ENCODE measurements at places on chromosomes 7 and 10.

GRCh38 chr7:138458576-138459412 is 1.3 kb upstream of the TRIM24 start:
- no peak for DNase-seq

DNA sequence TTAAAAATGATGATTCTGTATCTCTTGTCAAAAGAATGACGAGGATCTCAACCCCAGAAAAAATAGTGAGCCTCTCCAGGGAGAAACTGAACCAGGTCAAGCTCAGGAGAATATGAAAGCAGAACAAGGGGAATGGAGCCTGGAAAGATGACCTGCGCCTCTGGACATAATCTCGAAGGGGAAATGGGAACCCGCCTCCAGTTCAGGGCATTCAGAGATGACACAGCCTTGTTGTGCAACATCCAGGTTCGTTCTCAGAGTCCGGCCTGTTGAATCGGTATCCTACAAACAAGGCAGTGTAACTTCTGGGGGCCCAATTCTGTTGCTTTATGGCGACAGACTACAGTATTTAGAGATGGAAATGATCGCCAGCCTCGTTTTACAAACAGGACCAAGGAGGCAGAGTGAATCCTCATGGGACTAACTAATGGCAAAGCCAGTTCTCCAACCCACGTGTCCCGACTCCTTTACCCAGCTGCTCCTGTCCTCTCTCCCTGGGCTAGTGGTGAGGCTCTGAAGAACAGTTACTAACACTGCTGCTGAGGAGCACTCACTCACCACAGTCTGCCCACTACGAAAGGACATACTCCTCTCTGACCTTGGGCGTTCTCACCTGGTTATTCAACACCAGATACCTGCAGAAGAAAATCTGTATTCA is 67.6 kb downstream of the JAZF1 start:
- no peak for DNase-seq

GRCh38 chr10:5557040-5557721 is 32.4 kb downstream of the CALML3 start:
- DNase-seq: no peak

DNA sequence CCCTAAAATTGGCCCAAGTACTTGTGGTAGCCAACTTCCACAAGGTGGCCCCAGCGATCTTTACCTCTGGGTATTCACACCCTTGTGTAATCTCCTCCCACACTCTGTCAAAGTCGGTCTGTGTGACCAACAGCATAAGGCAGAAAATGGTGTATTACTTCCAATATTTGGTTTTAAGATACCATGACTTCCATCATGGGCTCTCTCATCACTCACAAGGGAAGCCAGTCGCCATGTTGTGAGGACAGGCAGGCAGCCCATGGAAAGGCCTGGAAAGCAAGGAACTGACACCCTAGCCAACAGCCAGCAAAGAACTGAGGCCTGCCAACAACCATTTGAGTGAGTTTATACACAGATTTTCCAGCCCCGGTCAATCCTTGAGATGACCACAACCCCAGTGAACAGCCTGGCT is 91.0 kb upstream of the KMT2E start:
- DNase-seq: peak; percentile 8

DNA sequence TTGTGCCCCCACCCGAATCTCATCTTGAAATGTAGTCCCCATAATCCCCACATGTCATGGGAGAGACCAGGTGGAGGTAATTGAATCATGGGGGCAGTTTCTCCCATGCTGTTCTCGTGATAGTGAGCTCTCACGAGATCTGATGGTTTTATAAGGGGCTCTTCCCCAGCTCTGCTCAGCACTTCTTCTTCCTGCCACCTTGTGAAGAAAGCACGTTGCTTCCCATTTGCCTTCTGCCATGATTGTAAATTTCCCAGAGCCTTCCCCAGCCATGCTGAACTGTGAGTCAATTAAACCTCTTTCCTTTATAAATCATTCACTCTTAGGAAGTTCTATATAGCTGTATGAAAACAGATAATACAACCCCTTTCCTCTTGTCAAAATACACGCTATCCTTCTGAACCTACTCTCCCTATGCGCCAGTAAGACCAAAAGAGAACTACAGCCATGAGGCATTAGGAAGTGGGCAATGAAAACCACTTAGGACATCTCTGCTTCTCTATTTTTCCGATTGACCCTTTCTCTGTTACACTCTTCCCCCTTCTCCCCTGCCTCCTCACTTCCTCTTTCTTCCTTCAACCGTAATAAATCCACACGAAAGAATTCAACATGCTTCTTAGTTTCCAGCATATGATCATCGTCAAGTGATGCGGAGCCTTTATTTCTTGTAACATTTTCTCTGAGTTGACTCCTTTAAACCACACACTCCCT is 101.2 kb upstream of the WDR11 start:
- DNase-seq: no peak

DNA sequence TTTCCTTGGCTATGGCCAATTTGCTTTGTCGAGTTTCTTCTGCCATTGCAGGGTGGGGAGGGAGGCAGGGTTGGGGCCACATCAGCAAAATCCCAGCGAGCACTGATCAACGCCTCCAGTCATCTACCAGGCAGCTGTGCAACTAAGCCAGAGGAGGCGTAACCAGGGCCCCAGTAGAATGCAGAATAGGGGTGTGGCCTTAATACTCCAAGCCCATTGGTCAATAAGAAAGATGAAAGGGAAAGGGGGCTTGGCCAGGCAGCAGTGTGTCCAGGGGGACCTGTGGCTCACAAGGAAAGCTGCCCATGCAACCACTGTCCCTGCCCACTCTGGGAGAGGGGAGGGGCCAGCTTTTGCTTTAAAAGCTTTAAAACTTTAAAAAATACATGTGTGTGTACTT is 21.5 kb upstream of the GGCT start:
- DNase-seq: no peak

GRCh38 chr7:79050603-79051002 is 402.9 kb downstream of the MAGI2 start:
- no peak for DNase-seq

GRCh38 chr7:89145801-89146200 is 350.3 kb upstream of the TEX47 start:
- DNase-seq: no peak

GRCh38 chr7:116087984-116088383 is 57.4 kb upstream of the TFEC start:
- DNase-seq: no peak

- no peak for DNase-seq
Measured at GRCh38 chr7:157248659-157249058, 88.1 kb upstream of the DNAJB6 start.

DNA sequence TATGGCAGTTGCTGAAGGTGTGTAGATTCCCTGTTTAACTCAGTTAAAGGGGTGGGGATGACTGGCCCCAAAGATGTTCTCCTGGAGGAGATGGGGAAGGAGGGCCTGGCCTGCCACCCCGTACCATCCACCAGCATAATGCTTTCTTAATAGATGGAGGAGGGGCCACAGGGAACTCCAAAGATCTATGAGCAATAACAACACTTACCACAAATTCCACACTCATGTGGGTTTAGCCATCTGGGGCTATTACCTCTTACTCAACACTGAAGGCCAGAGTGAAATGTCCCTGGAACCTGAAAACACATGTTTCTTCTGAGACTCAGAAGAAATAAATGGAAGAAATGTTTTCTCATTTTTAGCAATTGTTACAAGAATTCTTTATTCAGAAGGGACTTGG is 259.0 kb downstream of the CXCL12 start:
- DNase-seq: no peak

DNA sequence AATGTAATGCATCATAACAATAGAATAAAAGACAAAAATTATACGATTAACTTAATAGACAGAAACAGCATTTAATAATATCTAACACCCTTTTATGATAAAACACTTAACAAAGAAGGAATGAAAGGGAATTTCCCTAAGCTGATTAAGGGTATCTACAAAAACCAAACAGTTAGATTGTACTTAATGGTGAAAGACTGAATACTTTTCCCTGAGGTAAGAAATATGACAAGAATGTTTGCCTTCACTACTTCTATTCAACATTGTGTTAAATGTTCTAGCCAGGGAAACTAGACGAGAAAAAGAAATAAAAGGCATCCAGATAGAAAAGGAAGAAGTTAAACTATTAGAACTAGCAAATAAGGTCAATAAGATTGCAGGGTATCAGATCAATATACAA is 276.9 kb downstream of the BAMBI start:
- DNase-seq: no peak

DNA sequence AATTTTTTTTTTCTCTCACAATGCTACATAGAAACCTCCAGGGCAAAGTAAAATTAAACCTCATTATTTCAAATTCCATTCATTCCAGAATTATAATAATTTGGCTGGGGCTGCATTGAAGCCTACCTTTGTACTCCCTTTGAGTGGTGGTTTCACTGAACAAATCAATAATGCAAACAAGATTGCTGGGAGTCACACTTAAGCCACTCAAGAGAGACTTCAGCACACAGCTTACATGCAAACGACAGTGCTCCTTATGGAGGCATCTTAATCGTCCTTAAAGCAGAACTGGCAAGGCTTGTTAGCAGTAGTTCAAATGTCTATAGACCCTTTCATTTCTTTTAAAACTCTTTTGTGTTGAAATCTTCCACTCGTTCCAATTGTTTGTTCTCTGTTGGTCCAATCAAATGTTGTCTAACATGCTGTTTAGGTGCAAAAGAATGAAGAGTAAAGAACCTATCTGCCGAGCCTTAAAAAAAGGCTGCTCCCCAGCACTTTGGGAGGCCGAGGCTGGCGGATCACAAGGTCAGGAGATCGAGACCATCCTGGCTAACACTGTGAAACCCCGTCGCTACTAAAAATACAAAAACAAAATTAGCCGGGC is 294.9 kb downstream of the FGFR2 start:
- no peak for DNase-seq

GRCh38 chr10:110006358-110007160 is 1.2 kb upstream of the ADD3 start:
- no peak for DNase-seq

DNA sequence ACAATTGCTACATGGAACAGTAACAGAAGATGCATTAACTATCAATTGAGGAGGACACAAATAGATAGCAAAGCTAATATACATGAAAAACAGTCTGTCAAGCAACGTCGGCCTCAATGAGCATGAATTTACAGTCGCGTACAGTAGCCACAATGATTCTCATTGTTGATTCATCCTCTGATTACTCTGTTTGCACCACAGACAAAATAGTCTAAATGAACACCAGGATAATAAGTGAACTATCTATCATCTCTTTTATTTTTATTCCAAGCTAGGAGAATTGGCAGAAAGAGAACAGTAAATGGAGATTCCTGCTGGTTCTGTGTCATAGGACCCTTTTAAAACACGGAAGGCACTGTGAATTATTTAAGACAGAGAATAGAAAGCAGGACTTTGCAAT is 108.5 kb downstream of the EVX1 start:
- DNase-seq: no peak

DNA sequence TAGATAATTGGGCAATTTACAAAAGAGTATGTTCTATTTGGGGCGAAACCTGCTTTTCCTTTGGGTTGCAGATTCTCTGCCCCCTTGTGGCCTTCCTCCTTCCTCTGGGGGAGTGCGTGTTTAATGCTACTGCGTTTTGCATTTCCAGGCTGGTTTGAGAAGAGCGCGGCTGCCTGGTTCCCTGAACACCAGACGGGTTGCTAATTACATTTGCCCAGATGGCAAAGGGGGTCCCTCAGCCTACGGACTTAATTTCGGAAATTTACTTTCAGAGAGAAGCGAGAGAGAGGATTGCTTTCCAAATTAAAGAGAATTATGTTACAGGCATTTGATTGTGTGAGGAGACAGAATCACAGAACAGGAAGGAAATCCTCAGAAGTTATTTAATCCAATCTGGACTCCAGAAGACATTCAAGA is 91.9 kb upstream of the JAZF1 start:
- DNase-seq: no peak

- DNase-seq: no peak
Measured at GRCh38 chr7:20310963-20311742, 19.5 kb upstream of the ITGB8 start.

DNA sequence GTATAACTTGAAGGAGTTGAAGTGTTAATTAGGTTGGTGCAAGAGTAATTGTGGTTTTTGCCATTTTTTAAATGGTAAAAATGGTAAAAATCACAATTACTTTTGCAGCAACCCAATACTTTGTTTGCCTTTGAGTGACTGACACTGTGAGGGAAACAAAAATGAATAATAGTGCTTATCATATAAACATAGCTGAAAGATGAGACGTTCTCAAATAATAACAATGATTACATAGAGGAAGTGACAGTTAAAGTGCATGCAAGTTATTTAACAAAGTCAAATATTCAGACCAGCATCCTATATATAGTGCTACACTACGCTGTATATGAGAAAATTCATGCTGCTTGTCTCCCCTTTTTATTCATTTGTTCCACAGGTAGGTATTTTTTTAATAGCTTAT is 4.7 kb upstream of the HBP1 start:
- DNase-seq: no peak

- no peak for DNase-seq
Measured at GRCh38 chr10:121736315-121737130, 138.3 kb upstream of the FGFR2 start.

- DNase-seq: no peak
Measured at GRCh38 chr10:79060641-79061255, 8.0 kb upstream of the ZMIZ1 start.

DNA sequence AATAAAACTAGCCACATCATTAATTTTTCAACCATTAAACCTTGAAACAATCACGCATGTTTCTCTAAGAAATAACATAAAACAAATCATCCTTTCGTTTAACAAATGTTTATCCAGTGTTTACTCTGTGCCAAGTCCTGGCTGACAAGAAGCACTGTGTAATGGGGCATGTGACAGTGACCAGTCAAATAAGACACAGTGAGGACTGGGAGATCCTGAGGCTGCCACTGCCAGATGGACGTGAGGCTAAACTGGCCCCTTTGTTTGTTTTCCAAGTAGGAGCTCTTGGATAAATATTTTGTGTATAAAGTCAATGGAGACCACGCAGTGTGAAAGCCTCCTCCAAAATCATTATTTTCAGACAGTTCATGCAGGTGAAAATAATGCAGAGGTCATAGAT is 626.2 kb downstream of the SUGCT start:
- DNase-seq: no peak

- DNase-seq: no peak
Measured at GRCh38 chr10:82148764-82149163, 273.8 kb downstream of the NRG3 start.

DNA sequence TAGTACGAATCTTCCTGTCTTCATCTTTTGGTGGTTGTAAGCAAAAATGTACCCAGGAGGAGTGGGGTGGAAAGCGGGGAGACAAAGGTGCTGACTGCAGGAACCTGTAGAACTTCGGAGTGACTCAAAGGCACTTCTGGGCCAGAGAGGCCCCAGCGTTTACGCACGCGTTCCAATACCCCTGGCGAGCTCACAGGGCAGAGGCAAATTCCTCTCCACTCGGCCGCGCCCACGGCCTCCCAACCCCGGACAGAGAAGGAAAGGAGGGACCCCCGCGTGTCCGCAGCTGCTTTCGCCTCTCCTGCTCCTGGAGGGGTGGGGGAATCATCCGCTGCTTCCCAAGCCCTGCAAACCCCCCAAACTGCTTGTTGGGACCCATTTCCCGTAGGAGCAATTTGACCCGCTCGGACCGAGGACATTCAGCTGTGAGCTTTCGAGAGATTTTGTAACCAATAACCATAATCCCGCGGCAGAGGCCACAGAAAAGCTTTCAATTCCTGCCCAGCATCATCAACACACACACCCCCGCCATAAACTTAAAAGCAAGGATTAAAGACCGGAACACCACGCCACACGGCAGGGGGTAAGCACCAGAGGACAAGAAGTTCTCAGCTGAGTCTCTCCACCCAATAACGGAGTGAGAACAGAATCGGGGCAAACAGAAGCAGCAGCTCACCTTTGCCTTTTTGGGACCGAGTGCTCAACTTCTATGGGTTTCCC is 2.3 kb downstream of the IGF2BP3 start:
- no peak for DNase-seq

- no peak for DNase-seq
Measured at GRCh38 chr10:124586142-124586541, 124.5 kb downstream of the LHPP start.
